A549 (cell line): ENCODE measurements at places on chromosomes 4 and X.

DNA sequence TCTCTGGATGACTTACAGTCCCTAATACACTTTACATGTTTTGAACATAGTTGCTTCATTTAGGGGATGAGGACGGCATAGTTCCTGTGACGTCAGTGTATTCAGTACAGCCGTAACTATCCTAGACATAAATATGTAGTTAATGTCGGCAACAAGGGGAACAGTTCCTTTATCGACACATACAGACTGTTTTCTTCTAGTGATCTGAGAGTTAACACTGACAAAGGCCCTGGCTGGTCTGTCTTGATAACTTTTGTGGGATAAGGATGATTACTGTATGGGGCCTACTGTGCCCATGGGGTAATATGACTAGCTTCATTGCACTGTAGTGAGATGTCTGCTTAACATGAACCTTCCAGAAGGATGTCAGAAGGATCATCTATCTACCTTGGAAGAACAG, 131.2 kb downstream of the ZNF518B start:
- DNase-seq = no peak

GRCh38 chr4:123890889-123891288, 494.3 kb downstream of the SPRY1 start:
- DNase-seq = no peak

DNA sequence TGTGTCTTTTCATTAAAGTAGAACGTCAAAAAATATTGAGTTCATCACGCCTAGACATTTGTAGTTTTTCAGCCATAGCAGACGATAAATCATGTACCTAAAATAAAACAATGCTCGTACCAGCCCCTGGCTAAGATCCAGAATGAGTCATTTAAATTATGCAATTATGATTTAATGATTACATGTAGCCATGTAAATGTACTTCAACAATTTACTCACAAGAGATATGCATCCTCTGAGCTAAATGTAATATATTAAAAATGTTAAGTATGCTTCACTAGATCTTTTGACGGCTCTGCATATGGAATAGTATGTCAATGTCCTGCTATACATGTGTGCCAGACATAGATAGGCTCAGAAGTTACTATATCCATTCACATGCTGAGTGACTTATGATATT, 1077.8 kb downstream of the ARAP2 start:
- no peak for DNase-seq

DNA sequence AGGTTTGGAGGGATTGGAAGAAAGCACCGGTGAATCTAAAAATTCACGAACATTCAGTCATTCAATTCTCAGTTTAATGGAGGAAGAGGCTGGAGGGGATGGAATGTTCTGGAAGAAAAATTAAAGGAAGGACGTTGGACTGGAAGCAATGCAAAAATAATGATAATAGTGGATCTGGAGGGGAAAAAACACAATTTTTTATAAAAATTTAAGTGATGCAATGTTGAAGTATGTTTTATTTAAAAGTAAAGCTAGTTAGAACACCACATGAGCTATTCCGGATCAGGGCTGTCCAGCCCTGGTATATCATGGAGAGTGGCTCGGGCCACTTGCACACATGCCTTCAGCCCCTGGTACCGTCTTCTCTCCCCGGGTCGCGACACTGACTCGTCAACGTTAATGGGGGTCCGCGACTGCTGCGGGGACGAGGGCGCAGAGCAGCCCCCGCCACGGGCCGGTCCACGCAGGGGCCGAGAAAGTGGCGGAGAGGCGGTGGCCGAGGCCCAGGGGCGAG, 204.6 kb downstream of the TENM3 start:
- DNase-seq = no peak

- no peak for DNase-seq
These were observed 6.1 kb upstream of the SH3BP2 start for GRCh38 chr4:2786794-2787229.
